ENCODE measurements at places on chromosomes 12 and 14.
A peak's percentile ranks its signal among the peaks of the same experiment; 100 is the strongest.

DNA sequence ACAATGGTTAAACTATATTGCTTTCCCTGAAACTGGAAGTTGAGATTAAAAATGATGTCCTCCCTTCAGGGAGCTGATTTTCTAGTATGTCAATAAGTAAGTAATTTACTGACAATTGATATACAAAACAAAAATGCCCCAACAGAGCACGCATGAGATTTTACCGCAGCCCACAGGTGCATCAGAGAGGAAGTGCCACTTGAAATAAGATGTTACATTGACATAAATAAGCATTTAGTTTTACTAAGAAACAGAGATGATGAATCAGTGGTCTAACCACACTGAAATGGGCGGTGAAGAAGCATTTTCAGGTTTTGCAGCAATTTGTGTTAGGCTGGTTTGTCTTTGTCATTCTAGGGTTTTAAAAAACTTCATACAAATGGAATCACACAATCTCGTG is 8.8 kb upstream of the CLECL1 start:
- no peak for DNase-seq

GRCh38 chr14:104249706-104250105 is 111.3 kb downstream of the KIF26A start:
- no peak for DNase-seq

GRCh38 chr12:55707219-55707671 is 459 bp downstream of the ITGA7 start:
- no peak for DNase-seq

GRCh38 chr12:97181571-97182265 is 274.7 kb downstream of the NEDD1 start:
- DNase-seq = no peak

GRCh38 chr12:125487336-125487735 is 422.1 kb downstream of the AACS start:
- no peak for DNase-seq

- DNase-seq = no peak
Observed at GRCh38 chr14:74593241-74593953, 18.6 kb downstream of the LTBP2 start.

GRCh38 chr12:5138256-5138655 is 94.6 kb downstream of the KCNA5 start:
- no peak for DNase-seq

DNA sequence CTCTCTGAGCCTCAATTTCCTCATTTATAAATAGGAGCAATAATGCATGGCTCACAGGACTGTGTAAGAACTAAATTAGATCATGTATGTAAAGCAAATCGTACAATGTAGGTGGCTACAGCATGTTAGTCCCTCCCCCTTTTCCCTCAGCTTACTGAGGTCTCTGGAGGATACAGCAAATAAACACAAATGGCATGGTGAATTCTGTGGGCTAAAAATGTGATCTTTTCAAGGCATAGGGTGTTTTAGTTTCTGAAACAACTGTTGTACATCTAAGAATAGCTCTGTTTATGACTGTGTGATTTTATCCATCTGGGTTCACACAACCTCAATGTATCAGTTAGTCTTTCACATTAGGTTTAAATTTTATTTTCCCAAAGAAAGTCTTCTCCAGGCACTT is 121.2 kb upstream of the PLEKHG7 start:
- DNase-seq = no peak

DNA sequence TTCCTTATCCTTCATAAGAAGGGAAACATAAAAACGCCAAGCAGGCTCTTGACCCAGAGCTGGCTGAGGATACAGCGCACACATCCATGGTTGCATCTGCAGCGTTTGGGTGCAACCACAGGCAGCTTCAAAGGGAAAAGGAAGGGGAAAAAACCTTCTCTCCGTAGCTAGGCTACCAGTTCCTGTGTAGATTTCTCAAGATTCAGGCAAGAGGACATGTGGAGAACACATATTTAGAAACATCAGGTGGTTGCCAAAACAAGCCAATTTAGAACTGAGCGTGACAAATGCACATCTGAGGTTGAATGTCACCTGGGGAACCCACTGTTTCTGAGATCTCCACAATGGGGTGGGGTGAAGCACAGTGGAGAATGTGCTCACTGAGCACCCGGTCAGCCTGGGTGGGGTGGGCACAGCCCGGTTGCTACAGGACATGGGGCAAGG is 78.3 kb upstream of the BDKRB2 start:
- no peak for DNase-seq

- DNase-seq = no peak
Observed at GRCh38 chr14:55948399-55948798, 169.8 kb upstream of the PELI2 start.

DNA sequence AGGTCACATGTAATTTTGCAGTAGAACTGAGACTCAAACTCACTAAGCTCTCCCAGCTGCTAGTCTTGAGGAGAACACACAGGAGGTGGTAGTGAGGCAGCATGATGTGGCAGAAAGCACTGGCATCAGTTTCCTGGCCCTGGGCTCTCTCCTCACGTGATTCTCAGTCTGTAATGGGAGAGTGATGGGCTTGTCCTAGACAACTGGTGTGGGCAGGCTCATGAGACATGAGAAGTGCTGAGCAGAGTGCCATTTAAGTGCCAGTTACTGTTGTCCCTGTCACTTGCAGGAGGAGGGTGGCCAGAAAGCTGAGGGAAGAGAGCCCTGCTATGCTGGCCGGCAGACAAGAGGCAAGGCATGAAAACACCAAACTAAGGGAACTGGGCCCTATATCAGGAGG is 48.5 kb upstream of the OVCH1 start:
- no peak for DNase-seq

DNA sequence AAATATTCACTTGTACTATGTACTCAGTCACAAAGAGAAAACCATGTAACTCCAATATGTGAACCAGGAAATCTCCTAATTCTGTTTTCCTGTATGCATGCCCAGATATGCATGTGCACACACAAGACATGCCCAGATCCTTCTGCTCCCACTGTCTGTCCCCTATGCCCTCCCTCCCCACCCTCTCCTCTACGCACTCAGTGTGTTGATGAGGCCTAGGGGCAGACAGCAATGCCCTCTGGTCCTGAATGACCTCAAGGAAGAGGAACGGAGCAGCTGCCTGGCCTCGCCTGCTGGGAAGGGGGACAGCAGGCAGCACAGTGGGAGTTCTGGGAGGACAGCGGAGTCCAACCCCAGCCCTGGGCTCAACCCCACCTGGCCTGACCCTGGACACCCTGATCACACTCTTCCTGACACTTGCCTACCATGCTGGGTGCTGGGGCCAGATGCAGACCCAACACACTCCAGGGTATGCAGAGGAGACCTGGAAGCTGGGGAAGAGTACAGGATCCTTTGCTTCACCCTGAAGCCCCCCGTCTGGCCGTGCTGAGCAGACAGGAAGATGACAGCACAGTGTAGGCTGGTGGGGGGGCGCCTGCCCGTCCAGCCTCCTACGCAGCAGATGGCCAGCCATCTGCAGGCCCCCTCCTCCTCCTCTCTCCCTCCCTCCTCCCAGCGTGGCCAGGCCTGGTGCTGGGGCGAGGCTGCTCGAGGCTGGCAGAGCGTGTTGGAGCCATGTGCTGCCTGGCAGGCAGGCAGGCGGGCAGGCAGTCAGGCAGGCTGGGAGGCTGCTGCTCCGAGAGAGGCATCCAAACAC is 106.6 kb upstream of the NCOR2 start:
- no peak for DNase-seq

DNA sequence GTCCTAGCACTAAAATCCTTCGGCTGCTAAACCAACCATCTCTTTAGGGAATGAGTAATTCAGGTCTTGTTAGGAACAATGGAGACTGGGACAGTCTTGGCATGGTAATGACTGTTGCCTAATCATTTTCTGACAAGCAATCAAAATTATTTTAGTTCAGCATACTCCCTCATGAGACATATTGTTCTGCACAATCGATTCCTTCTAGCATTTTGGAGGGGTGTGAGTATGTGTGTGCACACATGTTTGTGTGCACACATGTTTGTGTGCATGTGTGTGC is 2.1 kb upstream of the KRT1 start:
- DNase-seq = no peak

- DNase-seq = no peak
Observed at GRCh38 chr12:67911275-67911600, 78.0 kb upstream of the IFNG-AS1 start.

- no peak for DNase-seq
Observed at GRCh38 chr12:113949321-113950305, 16.5 kb downstream of the RBM19 start.

- DNase-seq = no peak
Observed at GRCh38 chr12:26658991-26659390, 174.0 kb downstream of the ITPR2 start.

GRCh38 chr14:67393689-67394088 is 18.3 kb downstream of the PLEK2 start:
- no peak for DNase-seq

DNA sequence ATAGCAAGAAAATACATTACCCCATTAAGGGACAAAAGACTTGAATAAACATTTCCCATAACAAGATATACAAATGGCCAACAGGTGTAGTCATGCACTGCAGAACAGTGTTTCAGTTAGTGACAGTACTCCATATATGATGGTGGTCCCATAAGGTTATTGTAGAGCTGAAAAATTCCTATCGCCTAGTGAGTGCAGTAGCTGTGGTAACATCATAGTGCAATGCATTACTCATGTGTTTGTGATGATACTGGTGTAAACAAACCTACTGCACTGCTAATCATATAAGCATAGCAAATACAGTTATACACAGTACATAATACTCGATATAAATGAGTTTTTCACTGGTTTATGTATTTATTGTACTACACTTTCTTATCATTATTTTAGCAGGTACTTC is 168.7 kb downstream of the C12orf75 start:
- DNase-seq = no peak

DNA sequence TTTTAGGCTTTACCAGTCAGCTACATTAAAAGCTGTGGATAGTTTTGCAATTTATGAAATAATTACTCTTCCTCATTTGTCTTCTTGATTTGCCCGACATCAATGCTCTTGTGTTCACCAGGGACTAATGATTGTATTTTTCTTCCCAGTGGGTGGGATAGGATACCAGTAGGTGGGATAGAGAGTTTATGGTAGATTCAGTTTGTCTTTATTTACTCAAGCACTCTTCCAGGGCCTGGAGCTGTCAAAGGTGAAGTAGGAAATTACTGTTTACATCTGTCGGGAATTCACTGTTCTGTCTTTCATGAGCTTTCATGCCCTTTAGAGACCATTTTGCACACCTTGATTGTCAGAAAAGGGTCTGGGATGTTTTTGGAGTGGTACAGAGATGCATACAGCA is 36.6 kb downstream of the ETV6 start:
- DNase-seq = no peak

GRCh38 chr12:49279706-49280159 is 14.9 kb downstream of the TUBA1C start:
- no peak for DNase-seq

GRCh38 chr14:23055621-23056144 is 1.6 kb downstream of the CDH24 start:
- DNase-seq = no peak

- no peak for DNase-seq
Observed at GRCh38 chr12:111313833-111314259, 55.0 kb downstream of the PHETA1 start.

DNA sequence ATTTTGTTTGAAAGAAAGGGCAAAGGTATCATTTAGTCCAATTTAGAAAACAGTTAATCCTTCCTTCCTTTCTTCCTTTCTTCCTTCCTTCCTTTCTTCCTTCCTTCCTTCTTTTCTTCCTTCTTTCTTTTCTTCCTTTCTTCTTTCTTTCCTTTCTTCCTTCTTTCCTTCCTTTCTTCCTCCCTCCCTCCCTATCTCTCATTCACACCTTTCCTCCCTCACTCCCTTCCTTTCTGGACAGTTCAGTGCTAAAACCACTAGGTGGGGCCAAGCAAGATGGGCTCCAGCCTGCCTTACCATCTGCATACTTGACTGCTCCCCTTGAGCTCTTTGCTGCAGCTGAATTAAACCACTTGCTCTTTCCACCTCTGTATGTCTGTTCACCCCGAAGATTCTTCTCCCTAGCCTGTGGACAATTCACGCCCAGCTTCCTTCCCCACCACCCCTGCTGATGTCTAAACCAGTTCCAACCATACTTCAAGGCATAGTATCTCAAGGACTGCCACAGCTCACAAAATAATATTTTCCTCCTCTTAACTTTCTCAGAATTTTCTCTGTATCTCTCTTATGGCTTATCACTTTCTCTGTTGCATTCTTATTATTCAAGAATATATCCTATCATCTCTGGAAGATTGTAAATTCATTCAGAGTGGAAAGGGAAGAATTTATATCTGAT is 78.0 kb downstream of the DBX2 start:
- DNase-seq = no peak

DNA sequence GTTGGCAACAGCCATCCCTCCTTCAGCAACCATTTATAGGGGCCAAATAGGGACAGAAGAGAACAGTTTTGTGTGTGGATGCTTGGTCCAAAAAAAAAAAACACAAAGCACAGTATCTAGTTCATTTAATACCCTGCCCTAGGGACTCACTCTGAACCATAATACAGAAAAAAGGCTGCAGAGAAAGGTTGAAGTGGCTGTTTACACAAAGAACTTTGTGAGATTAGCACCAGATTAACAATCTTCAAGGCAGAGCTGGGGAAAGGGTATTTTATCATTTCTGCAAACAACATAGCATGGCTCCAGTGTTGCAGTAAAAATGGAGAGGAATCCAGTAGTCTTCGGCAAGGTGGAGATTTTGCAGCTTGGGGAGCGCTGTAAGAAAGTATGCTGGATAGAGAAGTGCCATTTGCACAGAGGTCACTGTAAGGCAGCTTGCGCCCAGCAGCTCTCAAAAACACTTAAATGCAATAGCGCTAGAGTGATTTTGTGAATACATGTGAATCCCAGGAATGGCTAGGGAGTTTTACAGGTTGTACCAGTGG is 124.2 kb upstream of the PLEKHA5 start:
- no peak for DNase-seq

DNA sequence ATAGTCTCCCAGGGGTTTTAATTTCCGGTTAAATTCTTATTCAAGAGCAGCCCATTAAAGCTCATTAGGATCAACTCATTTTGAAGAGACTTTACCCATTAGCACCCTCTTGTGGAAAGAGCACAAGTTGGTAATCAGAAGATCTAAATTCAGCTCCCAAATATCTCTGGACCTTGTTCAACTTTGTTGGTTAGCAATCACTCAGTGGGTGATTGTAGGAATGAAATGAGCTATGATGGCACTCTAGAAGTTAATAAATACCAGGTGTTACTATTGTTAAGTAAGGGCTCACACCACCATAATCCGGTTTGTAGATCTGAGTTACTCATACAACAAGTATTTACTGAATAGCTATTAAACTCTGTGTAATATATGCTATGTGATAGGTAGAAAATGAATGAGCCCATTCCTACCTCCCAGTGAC is 42.9 kb downstream of the TRIP11 start:
- peak; percentile 51 for DNase-seq

DNA sequence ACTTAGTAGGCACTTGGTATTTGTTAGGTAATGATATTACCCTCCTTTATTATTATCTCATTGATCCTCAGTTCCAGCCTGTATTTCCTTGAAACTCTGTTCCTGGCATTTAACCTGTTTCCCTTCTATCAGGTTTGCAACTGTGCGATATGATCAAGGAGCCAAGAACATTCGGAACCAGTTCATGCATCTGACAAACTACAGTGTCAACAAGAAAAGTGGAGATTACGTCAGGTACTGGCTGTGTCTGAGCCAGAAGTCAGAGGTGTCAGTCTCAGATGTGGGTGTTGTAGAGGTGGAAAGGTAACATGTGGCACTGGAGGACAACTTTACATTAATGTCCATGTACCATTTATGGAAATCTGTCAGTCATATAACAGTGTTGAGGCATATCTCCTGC is 56.7 kb downstream of the TTLL5 start:
- no peak for DNase-seq

GRCh38 chr14:68104518-68104917 is 284.9 kb downstream of the RAD51B start:
- DNase-seq = peak; percentile 61
